ENCODE measurements at places on chromosomes 4 and X.

GRCh38 chrX:44432641-44433040 is 89.2 kb upstream of the EFHC2 start:
- DNase-seq, result peak; percentile 36

DNA sequence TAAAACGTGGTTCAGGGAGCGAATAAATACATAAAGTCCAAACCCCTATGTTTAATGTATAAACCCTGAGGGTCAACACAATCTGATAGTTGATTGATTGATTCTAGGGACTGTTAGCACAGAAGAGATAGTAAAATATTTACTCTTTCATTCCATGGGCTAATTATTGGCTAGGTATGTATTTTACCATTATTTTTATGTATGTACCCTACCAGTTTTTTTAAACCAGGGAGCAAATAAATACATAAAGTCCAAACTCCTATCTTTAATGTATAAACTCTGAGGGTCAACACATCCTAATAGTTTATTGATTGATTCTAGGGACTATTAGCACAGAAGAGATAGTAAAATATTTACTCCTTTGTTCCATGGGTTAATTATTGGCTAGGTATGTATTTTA is 40.0 kb downstream of the ZFX start:
- no peak for DNase-seq

DNA sequence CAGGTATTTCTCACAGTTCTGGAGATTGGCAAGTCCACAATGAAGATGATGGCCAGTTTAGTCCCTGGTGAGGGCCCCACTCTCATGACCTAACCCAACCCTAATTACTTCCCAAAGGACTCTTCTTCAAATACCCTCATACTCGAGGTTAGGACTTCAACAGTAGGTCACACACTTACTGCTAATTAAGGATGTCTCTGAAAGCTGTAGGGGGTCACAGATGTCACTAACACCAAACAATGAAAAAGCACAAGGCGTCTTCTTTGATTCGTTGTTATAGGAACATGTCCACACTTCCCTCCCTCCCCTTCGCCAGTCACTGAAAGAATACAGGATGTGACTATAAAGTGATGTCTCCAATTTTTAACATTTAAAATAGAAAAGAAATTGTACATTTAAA is 309.7 kb downstream of the PACRGL start:
- no peak for DNase-seq

- no peak for DNase-seq
These were observed 201.6 kb downstream of the FRMPD4 start for GRCh38 chrX:12339921-12340320.

DNA sequence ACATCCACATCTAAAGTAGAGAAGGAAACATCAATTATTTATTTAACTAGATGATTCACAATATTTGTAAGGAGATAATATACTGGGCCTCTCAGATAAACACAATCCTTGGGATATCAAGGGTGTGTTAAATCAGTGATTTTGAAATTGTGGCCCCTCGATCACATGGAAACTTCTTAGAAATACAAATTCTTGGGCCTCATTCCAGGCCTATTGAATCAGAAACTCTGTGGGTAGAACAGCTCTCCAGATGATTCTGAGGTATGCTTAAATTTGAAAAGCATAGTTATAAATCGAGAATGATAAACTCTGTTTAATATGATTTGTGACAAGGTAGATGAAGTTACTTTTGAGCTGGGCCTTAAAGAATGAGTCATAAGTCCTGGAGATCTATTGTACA is 64.3 kb upstream of the GPR174 start:
- DNase-seq, result no peak

GRCh38 chrX:105910563-105911105 is 88.3 kb downstream of the NRK start:
- DNase-seq, result no peak

DNA sequence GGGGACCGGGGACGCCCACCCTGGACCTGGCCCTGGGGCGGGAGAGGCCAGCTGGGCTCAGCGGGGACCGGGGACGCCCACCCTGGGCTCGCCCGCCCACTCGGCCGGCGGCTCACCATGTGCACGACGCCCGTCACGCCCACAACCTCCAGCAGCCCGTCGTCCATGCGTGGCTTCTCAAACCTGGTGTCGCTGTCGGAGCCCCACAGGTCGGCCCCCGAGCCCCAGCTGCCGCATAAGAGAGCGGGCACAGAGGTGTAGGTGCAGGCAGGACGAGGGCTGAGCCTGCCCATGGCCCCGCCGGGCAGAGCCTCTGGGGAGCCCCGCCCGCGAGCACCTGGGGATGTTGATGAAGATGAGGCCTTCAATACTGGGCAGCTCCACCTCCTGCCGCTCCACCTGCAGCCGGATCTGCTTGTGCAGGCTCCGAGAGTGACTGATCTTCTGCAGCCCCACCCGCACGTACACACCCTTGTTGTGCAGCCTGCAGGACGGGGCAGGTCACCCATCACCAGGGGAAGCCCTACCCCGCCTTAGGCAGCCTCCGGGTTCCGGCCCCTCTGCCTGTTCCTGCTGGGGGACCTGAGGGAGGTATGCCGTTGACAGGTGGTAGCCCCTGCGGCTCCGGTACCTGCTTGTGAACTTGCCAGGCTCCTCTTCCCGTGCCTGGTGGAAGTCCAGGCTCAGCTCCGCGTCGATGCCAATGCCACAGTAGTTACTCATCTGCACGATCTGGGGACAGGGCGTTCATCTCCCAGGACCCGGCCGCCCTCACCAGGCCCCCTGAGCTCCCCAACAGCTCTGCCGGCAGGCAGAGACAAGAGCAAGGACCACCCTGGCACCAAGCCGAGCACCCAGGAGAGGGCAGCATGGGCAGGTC is 11.8 kb downstream of the DGKQ start:
- DNase-seq, result no peak

- no peak for DNase-seq
These were observed 286.5 kb downstream of the STK32B start for GRCh38 chr4:5337731-5338130.

DNA sequence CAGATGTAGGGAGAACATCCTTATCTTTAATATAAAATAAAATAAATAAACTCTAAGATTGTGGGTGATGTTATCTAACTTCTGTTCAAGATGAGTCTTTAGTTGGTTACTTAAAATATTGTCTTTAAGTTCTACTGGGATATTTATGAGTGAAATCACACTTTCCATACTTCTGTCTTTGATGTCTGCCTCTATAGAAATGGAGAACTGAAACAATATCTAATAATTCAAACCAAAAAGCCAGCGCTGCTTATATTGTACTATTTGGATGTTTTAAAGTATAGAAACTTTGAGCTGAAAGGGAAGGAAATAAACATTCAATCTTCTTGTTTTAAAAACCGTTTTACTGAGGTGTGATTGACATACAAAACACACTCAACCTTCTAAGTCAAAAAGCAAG is 44.8 kb upstream of the RPS6KA3 start:
- no peak for DNase-seq

- DNase-seq, result no peak
These were observed 77.6 kb upstream of the PCDH18 start for GRCh38 chr4:137609718-137610430.

DNA sequence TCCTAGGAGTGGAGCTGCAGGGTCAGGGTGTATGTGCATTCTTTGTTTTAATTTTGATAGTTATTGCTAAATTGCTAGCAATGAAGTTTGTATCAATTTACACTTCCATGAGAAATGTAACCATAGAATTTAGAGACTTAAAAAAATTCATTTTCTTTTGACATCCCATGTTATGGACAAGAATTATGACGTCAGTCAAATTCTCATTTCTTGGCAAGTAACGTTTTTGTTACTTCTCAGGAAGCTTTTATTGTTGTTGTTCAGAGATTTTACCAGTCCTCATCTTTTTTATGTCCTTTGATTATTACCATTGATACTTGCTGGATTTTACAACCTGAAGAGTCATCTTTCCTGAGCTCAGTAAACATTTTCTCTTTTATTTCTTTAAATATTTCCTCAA is 417.5 kb upstream of the ARX start:
- DNase-seq, result no peak

GRCh38 chrX:1673337-1673736 is 58.5 kb downstream of the ASMT start:
- DNase-seq, result no peak

DNA sequence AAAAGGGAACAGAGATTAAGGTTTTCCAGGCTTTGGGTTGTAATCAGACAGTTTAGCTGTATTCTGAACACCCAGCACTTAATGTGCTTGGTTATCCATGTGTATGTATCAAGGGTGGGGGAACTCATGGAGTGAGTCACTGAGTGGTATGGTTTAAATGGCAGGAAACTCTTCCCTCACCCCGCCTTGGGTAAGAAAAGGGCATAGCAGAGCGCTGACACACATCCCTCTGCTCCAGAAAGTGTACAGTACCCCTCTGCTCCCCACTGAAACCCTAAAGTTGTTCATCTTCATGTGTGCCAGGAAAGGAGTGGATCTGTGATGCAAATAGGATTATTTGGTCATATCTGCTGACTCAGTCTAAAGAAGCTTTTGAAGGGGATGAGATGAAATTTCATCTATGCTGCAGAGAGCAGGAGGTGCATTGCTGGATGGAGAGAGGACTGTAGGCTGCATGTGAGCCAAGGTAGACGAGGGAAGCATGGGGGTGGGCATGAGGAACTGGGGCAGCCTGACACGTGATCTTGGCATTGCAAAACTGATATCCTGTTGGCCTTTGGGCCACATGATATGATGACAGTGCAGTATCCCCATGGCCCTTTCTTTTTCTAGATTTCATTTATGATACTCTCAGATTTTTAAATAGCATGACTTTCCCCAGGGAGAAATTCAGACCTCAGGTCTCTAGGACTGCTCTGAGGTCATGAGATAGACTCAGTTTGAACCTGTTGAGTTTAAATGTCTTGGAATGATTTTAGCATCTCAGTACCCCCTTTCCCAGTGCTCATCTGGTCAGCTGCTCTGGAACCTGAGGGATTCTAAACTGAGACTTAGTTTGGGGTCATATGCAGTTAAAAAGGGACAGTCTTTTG is 84.8 kb downstream of the TMEM164 start:
- DNase-seq, result peak; percentile 12

DNA sequence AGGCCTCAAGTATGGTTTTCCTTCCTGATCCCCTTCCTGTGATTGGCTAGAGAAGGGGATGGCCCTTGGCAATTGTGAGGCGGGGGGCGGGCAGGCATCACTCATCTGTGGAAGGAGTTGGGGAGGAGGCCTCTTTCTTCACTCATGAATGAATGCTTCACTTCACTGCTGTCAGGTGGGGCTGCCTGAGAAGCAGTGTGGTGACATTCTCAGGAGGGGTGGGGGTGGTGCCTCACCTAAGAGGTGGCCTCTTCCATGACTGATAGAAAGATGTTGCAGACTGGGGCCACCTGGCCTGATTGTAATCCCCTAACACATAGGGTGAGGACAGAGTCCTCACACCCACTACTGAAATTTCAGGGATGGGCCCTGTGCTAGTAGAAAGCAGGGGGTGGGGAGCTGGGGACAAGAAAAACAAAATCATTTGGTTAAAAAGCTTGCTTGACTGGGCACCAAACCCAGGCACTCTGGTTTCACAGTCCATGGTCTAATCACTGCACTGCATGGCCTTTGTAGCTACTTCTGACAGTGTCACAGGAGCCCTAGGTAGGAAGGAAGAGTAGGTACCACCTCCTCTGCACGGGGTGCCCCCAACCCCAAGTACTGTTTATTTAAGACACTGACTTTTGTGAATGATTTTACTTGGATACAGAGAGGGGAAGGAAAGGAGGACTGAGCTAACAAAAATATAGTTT is 5.6 kb upstream of the HOPX start:
- no peak for DNase-seq

Measured in brain pericyte (primary cell).